Right renal cortex interstitium (tissue), 3 donors: ENCODE measurements at places on chromosomes 5 and 9.

DNA sequence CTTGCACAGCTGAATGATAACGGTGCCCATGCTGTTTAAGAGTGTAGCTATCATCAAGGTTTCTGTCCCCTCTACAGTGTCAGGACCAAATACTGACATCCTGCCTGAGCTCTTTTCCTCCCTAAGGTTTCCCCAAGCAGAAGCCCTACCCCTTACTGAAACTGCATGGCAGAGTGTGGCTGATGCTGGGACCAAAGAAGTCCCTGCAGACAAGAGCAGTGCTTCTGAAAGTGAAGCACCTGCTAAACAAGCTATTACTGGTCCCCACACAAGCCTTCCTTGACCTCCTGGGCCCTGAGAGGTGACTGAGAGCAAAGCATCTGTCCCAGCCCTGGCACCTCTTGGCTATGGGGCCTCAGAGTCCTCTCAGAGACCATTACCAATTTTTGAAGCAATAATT lies 56.1 kb downstream of the CFAP90 start:
- DNase-seq: no peak

GRCh38 chr9:72551306-72551705 lies 29.9 kb downstream of the TMC1 start:
- DNase-seq: no peak

DNA sequence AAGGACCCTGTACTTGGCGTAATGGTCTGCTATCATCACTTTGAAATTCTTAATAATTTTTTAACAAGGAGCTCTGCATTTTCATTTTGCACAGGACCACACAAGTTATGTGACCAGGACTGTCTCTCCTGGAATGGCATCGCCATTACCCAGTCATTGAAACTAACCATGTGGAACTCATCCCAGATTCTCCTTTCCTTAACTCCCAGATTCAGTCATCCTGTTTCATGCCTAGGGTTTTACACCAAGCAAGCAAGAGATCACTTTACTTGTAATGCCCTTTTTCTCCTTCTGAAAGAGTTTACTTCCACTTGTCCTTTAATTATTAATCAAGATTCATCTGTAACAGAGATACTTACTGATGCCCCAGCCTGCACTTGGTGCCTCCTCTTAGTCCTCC lies 12.0 kb downstream of the FRMD3 start:
- no peak for DNase-seq

GRCh38 chr9:123478160-123478559 lies 122.2 kb downstream of the CRB2 start:
- DNase-seq: no peak

DNA sequence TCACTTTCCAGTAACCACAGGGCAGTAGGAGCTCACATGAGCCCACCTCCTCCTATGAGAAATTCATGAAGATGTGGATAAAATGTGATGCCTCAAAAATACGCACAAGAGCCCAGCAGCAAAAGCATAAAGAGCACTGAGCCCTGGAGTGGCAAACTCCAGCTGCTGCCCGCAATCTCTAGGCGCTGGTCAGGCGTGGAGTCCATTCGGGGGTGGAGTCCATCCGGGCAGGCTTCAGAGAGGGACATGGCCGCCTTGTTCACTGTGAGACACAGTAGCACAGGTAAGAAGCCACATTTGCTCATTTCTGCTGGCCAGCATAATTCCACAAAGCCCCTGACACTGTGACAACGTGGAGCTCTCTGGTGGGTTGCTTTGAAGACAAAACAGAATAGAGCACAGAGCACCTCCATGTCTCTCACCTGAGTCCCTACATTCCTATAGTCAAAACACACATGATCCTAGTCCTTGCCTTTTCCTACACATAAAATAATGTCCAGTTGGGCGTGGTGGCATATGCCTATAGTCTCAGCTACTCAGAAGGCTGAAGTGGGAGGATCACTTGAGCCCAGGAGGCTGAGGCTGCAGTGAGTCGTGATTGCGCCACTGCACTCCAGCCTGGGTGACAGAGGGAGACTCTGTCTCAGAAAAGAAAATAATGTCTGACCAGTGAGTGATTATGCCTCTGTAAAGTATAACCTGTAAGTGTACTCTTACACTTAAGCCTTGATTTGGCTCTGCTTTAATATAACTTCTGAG lies 365.2 kb downstream of the GADD45G start:
- DNase-seq: no peak

GRCh38 chr9:37801959-37802711 lies 1.5 kb downstream of the DCAF10 start:
- DNase-seq: no peak

GRCh38 chr9:113875459-113876150 lies 504 bp upstream of the ZNF618 start:
- DNase-seq: no peak

GRCh38 chr5:109996246-109996645 lies 306.5 kb downstream of the MAN2A1 start:
- DNase-seq: no peak

GRCh38 chr5:174082286-174082685 lies 36.8 kb downstream of the NSG2 start:
- DNase-seq: no peak

GRCh38 chr5:142749321-142749720 lies 20.9 kb upstream of the ARHGAP26 start:
- DNase-seq: no peak

- DNase-seq: no peak
Measured at GRCh38 chr5:66621146-66621545, 25.0 kb downstream of the MAST4 start.

DNA sequence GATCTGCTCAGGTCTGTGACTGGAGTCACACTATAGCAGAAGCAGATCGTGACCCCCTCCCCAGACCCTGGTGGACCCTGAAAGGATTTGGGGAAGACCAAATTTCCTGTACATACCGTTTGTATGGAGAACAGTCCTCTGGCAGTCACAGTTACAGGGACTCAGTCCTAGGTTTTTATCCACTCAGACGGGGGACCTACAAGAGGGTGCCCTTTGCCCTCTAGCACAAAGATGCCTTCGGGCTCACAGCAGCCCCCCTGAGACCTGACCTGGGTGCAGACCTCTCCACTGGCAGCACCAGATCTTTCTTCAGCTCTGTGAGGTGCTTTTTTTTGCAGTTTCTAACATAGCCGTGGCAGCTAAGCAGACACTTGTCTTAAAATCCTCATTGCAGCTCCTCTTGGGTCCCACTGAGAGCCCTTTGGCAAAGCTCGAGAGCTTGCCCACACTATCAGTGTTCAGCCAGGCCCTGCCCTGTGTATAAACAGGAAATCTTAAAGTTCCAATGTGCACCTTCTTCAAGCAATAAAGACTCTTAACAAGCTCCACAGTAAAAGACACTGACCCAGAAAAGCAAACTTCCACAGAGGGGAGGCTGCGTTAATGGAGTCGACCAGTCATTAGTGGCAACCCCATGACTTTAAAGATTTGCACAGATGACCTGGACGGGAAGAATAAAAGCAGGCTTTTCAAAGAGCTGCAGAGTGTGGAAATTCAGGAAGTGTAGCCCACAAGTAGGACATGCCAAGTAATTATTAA lies 71.8 kb upstream of the LHFPL2 start:
- no peak for DNase-seq

DNA sequence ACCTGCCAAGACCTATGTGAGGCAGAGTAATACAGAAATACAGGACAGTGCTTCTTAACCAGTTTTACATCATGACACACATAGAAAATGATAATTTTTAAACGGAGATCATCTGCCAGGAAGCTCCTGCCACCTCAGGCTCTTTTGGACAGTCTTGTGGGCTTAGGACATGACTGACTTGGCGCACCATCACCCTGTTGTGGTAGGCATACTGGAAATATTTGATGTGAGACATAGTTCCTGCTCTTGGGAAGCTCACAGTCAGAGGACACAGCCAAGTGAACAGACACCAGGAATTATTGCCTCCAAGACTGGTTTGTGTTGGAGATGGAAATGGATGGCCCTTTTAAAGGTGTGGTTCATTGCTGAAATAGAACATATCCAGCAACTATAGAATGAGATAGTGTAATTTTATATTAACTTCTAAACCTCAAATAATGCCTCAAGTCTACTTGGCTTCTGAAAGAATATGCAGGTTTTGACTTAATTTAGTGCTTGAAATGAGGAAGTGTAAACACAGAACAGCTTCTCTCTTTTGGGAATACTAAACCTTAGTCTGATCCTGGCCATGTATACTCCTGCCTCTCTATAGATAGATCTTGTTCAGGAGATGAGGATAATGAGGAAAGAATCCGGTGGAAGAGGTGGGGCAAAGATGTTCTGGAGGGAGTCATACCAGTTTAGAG lies 19.7 kb downstream of the CPEB4 start:
- DNase-seq: no peak

GRCh38 chr9:35114113-35114839 lies 1.4 kb downstream of the ATOSB start:
- DNase-seq: no peak

GRCh38 chr5:75340714-75341478 lies 3.9 kb downstream of the HMGCR start:
- no peak for DNase-seq

GRCh38 chr9:79685577-79685976 lies 113.8 kb downstream of the TLE4 start:
- no peak for DNase-seq

GRCh38 chr5:176714067-176714466 lies 66.8 kb downstream of the TSPAN17 start:
- no peak for DNase-seq

DNA sequence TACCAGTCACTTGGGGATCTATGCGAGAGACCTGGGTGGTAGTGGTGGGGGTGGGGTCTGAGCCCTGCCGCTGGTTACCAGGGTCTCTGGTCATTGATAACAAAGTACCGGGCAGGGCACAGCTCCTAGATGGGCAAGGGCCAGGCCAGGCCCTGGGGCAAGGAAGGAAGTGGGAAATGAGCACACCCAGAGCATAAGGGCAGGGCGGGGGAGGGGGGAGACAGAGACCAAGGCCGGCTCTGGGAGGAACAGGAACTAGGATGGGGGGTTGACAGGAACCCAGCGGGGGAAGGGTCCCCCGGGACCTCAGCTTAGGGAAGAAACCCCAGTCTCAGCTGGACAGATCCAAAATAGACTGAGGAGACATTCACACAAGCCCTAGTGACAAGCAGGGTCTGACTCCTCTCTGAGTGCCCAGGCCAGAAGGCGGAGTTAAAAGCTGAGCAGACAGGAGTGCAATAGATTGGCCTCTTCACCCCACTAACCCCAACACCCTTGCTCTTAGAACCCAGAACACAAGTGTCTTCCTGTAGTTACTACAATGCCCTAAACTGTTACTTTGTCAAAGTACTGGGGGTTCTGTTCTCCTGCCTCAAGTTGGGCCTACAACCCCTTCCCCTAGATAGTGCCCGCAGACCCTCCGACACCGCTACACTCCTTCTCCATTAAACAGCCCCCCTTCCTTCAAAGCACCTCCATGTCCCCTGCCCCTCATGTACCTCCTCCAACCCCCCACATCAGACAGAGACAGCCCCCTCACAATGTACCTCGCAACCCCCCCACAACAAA lies 628 bp downstream of the ATOSB start:
- no peak for DNase-seq

- DNase-seq: no peak
Measured at GRCh38 chr9:134065612-134066419, 2.0 kb downstream of the BRD3 start.

DNA sequence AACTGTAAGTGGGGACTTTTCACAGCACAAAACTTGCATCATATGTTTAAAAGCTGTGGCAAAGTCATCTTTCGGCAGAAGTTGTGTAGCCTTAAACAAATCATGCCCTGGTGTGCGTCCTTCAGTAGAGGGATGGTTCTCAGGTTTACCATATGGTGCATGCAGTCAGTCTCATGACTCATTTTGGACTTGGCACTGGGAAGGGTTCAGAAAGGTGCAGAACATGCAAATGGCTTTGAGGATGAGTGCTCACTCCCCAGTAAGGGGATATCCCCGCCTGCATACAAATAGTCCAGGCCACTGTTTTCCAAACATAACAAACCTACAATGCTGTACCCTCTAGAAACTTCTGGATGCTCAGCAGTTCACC lies 260.3 kb downstream of the NDUFS4 start:
- no peak for DNase-seq

DNA sequence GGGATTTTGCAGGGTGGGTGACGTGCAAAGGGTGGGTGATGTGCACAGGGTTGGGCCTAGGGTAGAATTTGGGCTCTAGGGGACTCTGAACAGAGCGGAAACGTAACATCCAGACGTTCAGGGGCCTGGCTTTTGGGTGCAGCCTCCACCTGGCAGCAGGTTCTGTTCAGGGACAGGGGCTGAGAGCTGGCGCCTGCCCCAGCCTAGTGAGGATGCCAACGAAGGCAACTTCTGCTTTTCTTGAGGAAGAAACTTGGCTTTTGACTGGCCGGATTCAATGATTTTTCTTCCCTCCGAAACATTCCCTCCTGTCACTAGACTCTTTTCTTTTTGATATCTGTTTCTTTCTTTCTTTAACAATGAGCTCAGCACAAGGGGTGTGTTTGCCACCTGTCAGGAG lies 38.6 kb upstream of the SLC6A19 start:
- no peak for DNase-seq

DNA sequence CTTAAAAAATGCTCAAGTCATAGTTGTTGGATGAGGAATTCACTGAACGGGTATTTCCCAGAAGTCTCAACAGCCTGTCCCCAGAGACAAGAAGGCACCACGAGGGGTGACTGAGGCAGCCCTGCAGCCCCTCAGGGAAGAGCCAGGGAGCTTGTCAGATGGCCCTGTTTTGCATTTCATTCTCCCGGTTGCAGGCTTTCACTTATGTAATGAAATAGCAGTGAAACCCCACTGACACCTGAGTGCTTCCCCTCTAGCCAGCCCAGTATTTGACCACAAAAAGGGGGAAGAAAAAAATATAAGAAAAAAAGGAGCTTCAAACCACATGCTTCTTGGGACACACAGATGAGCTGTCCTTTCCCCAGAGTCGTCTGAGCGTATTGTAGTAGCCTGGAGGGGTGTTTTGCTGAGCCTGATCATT lies 75.3 kb upstream of the IL12B start:
- no peak for DNase-seq

GRCh38 chr9:129958796-129959195 lies 84.2 kb downstream of the FNBP1 start:
- no peak for DNase-seq

DNA sequence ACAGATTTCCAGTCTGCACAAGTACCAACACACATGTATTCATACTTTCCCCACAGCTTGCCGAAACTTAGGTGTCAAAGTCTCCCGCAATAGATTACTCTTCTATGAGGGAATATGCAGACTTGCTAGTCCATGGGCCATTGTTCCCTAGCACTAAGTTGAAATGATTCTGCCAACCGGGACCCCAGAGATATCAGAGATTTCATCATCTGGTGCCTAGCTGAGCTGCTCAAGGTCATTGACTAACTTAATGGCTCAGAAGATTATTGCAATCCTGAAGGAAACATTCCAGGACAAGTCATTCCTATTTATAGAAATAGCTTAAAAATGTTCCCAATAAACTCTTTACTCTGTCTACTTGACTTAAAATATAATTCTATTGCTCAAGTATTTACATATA lies 202.6 kb downstream of the PIK3R1 start:
- no peak for DNase-seq
